ENCODE measurements at places on chromosomes 5 and 9.

DNA sequence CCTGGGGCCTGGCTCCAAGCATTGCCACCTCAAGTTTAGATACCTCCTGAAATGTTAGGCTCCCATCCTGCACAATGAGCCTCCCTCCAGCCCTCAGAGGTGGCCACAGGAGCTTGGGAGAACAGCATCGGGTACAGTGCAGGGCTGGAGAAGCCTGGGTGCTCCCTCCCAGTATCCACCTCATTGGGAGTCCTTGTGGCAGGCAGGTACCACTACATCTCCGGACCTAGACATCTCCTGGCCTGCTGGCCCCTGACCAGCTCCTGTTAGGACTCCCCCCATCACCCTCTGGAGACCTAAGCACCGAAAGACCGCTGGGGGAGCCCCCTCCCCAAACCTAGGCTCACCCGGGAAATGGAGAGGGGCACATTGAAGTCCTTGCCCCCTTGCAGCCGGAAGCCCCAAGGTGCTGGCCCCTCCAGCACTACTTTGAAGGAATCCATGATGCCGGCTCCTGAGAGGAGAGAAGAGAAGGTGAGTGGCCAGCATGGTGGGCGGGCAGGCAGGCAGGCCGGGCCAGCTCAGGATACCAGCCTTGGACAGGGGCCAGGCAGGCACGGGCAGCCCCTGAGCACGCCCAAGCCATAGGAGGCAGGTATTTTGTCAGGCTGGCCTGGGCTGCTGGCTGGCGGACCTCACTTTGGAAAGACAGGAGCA, 1.2 kb downstream of the PDLIM7 start:
- peak; percentile 75 for DNase-seq

- peak; percentile 41 for DNase-seq
Observed at GRCh38 chr5:96093340-96093739, 131.7 kb upstream of the ELL2 start.

GRCh38 chr9:130117816-130118632, 54.2 kb upstream of the NCS1 start:
- DNase-seq, result no peak

- DNase-seq, result no peak
Observed at GRCh38 chr5:1884678-1885403, 2.1 kb upstream of the IRX4 start.

DNA sequence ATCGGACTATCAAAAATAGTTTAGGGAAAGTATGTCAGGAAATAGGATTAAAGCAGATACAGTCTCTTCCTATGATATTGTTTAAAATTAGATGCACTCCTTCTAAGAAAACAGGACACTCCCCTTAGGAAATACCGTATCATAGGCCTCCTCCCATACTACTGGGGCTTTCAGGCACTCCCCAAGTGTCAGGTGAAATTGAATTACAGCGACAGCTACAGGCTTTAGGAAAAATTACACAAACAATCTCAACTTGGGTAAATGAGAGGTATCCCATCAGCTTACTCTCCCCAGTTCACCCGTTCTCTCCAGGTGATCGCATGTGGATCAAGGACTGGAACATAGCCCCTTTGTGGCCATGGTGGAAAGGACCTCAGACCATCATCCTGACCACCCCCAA, 110.4 kb upstream of the EPB41L4A start:
- peak; percentile 73 for DNase-seq

DNA sequence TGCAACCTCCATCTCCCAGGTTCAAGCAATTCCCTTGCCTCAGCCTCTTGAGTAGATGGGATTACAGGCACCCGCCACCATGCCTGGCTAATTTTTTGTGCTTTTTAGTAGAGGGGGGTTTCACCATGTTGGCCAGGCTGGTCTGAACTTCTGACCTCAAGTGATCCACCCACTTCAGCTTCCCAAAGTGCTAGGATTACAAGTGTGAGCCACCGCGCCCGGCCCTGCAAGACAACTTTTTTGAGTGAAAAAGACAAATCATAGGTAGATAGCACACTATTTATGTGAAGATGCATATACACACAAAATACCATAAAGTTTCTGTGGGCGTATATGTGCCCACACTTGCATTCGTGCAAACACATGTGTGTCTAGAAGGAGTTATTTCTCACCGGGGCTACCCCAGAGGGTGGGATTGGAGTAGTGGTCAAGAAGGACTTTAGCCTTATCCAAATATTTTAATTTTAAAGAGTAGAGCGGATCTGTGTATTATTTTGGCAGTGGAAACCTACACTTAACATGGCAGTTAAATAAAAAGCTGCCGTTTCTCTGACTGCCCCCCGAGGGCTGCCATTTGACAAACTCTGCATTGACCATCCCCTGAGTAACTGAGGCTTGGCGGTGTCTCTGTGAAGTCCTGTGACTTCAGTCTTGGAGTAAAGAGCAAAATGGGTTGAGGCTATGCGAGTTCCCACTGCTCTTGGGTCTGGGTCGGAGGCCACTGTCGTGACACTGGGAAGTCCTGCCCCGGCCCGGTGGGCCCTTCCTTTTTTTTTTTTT, 93.4 kb upstream of the PTCH1 start:
- DNase-seq, result no peak

GRCh38 chr5:94192658-94193391, 425.6 kb downstream of the KIAA0825 start:
- peak; percentile 67 for DNase-seq

DNA sequence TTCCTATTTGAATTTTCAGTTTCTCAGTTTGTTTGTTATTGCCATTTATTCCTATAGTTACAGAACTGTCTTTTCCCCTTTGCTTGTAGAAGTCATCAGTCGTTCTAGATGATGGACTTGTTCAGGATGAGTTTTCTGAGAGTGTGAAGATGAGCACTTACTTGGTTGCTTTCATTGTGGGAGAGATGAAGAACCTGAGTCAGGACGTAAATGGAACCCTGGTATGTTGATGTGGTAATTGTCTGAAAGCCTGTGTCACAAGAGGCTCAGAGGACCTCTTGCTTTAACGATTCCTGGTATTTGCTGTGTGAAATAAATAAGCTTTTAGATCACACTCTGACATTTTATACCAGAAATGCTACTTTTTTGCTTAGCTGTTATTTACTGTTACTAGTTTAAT, 50.6 kb downstream of the LNPEP start:
- no peak for DNase-seq

DNA sequence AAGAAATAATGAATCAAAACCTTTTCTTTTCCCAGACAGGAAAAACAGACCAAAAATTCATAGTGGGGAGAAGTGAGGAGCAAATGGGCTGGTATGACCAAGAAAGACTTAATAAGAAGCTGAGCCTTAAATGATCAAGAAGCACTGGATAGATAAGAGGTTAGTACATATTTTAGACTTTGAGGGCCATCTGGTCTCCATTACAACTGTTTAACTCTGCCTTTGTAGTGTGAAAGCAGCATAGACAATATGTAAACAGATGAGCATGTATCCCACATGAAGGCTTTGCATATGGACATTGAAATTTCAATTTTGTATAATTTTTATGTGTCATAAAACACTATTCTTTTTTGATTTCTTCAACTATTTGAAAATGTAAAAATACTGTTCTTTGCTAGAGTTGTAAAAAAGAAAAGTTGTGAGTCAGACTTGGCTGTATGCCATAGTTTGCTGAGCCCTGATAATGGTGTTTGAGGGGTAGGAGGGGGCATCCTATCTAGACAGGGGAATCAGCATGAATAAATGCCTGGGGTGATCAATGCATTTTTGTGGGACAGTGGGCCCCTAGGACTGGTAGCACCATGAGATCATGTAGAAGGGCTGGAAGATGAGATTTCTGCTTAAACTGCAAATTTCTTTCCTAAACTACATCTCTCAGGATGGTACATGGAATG, 91.8 kb upstream of the GPR151 start:
- no peak for DNase-seq

DNA sequence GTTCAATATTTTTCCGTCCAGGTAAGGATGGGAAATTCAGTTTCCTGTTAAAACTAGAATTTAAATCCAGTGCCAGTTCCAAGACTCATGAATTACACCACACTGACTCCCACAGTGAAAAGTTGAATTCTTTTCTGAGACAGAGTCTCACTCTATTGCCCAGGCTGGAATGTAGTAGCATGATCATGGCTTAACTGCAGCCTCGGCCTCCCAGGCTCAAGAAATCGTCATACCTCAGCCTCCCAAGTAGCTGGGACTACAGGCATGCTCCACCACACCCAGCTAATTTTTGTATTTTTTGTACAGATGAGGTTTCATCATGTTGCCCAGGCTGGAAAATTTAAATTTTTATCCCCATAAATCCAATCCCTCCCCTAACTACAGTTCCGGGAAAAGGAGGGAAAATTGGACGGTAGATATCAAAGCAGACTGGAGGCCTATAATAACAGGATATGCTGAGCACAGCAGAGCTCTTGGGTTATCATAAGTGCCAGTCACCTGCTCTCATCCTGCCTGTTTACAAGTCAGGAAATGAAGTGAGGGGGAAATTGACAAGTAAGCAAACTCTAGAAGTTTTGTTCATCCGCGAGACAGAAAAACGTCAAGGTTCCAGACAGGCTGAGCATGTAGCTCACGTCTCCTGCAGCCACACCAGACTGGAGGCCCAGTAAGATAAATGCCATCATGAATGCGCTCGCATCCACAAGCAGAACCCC, 105.7 kb downstream of the UGCG start:
- peak; percentile 21 for DNase-seq

DNA sequence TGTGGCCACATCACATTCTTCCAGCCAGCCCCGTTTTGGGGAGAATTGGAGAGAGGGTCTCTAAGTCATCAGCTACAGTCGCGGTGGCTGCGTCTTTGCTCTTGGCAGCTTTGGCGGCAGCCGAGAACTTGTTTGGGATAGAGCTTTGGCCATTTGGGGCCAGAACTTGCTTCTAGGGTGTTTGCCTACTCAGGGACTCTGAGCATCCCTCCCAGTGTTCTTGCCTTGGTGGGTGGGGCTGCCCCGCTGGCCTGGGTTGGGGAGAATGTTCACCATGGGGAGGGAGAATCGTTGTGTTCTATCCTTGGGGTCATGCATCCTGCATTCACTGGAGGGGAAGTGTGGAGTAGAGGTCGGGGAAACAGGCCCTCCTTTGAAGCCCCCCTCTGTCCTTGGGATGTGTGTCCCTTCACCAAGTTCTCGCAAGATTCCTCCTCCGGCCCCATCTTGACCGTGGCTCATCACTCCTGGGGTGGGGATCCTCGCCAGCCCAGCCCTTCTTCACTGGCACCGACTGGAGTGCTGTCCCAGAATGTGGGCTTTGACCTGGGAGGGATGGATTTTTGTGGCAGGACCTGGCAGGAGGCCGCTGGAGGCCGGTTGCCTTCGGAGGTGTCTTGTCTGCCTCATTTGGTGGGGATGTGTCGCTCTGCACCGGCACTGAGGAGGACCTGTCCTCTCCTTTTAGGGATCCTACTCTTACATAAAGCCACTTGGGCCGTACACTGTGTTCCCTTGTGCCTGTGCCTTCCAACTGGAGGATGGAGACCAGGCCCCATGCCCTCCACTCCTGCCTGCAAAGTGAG, 3.5 kb downstream of the PHF2 start:
- no peak for DNase-seq

DNA sequence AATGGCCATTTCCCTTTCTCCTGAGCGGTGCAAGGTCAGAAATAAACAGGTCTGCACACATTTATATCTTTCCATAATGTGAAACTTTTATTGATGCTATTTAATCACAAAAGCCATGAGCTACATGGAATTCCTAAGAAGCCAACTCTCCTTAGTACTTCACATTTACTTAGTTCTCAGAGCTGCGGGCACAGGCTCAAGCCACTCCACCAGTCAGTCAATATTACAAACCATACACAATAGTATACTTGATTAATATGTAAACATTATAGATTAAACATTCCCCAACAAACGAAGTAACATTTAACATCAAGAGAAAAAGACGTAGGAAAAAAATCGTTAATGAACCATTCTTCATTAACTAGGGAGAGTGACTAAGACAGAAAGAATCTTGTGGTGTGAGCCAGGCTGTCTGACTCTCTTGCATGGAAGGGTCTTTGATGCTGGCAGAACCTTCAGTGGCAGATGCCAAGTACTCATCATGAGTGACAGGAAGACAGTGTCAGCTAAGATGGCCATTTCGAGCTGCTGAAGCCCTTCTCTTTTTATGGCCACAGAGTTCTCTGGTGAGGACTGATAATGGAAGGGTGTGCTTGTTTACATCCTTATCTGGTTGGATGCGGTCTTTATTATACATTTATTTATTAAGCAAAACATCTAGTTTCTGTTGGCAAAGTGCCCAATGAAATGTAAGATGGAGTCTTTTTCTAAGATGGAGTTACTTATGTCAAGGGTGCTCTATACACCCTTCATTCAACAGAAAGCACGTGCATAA, 115.5 kb upstream of the TUT7 start:
- DNase-seq, result no peak

- no peak for DNase-seq
Observed at GRCh38 chr5:156764176-156764971, 85.7 kb upstream of the PPP1R2B start.

- DNase-seq, result peak; percentile 65
Observed at GRCh38 chr5:79464695-79465332, 49.1 kb downstream of the HOMER1 start.

- peak; percentile 19 for DNase-seq
Observed at GRCh38 chr5:150628936-150629485, 11.4 kb upstream of the SYNPO start.

- DNase-seq, result peak; percentile 51
Observed at GRCh38 chr9:34589636-34590380, at the start of gene CNTFR. TSS of gene CNTFR (minus strand) at chr9:34589724. CDS start at chr9:34568981, 20,743 bp downstream.

DNA sequence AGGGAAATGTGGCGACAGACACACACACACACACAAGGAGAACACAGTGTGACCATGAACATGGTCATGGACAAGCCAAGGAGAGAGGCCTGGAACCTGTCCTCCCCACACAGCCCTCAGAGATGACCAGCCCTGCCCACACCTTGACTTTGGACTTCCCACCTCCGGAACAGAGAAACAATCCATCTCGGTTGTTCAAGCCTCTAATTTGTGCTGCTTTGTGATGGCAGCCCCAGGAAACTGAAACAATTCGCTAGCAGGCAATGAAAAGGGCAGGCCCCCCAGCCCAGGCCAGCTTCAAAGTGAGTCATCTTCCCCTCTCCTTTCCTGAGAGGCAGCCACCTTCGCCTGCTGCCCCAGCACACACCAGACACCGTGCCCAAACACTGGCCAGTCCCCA, 47.7 kb downstream of the NSUN2 start:
- no peak for DNase-seq

- peak; percentile 25 for DNase-seq
Observed at GRCh38 chr5:92916036-92916435, 665.0 kb downstream of the NR2F1-AS1 start.

DNA sequence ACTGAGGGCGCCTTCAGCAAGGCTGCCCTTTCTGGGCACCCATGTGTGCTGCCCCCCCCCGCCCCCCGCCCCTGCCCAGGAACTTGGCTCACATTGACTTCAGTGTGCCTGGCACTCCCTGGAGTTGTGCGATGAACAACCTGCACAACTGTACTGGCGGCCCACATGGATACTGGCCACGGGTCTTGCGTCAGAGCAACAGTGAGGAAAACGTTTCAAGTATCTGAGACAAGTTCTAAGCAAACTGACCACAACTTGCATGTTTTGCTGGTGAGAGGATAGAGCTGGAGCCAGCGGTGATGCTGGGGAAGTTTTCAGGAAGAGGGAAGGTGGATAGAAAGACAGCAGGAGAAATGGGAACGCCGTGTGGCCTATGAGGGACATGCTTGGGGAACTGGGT, 45.4 kb downstream of the HABP4 start:
- no peak for DNase-seq

- no peak for DNase-seq
Observed at GRCh38 chr5:111223101-111223786, 940 bp upstream of the CAMK4 start.

- no peak for DNase-seq
Observed at GRCh38 chr9:98900725-98901124, 43.0 kb upstream of the COL15A1 start.

GRCh38 chr5:140795259-140795641, 598 bp downstream of the PCDHA2 start:
- DNase-seq, result peak; percentile 92

- no peak for DNase-seq
Observed at GRCh38 chr5:159301466-159301865, 28.8 kb downstream of the IL12B start.
